CD4-positive, alpha-beta T cell treated with Interleukin-6 for 4 hours (primary cell): ENCODE measurements at places on chromosomes 2 and 18.
A peak's percentile ranks its signal among the peaks of the same experiment; 100 is the strongest.

DNA sequence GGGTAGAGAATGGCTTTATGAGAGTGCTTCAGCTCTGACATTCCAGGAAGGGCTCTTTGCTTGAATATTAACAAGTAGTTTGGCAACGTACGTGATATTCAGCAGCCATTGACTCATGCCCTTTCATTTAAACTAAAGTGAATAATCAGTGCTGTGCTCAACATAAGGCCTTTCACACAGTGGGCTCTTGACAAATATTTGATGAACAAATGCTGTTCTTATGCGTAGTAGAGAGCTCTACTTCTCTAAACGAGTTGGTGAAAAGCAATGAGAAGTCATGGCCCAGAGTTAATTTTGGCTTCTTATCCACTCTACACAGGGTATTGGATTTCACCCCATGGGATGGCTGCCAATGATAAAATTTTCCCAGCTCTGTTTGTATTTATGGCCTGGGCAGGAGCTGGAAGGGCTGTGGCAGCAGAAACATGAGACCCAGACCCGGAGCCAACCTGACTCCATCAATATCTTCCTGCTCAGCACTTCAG, 338.9 kb downstream of the CCDC85A start:
- DNase-seq: no peak

DNA sequence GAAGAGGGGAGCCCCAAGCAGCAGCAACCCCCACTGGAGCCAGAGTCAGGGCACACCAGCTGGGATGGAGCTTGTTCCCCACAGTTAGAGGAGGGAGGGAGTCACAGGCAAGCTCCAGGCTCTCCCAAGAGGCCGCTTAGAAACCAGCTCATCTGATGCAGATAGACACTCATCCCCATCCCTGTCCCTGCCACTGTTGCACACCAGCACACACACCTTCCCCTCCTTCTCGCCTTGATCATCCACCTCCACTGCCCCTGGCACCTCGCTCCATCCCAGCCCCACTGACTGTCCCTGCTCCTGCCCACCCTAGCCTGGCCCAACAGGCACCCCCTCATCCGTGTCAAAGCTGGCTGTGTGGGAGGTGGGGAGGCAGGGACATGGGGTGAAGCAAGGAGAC, 1.5 kb upstream of the RUFY4 start:
- no peak for DNase-seq

GRCh38 chr2:98773169-98773568, 42.2 kb upstream of the MGAT4A start:
- no peak for DNase-seq

- DNase-seq: no peak
Measured at GRCh38 chr2:230564805-230565779, 147.6 kb upstream of the CAB39 start.

- peak; percentile 74 for DNase-seq
Measured at GRCh38 chr2:24920098-24920808, at the start of gene ADCY3. Gene ADCY3 (minus strand): TSS chr2:24920237. CDS start chr2:24918987, 1,250 bp downstream.

DNA sequence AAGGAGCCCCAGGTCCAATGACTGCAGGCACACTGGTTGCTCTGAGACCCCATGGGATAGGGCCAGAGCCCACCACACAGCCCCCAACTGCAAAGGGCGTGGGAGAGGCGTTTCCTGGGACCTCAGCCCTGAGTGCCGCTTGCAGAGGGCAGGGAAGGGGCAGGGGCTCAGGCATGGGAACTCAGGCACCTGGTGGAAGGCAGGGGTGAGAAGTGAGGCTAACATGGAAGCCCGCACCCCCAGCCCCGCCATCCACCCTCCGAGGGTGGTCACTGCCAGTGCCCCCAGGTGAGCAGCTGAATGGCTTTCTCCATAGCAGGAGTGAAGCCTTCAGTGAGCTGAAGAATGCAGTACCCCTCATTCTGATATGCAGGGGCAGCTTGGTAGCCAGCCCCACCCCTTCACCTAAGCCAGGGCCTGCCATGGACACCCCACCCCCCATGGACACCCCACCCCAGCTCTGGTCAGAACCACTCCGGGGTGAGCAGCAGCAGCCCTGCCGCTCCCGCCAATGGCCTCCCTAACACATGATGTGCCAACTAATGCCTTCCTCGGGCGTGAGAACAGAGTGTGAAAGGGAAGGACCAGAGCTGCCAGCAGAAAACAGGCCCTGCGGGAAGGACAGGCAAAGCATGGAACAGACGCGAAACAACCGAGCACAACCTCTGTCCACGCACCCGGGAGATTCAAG, 6.6 kb downstream of the KIF1A start:
- no peak for DNase-seq

DNA sequence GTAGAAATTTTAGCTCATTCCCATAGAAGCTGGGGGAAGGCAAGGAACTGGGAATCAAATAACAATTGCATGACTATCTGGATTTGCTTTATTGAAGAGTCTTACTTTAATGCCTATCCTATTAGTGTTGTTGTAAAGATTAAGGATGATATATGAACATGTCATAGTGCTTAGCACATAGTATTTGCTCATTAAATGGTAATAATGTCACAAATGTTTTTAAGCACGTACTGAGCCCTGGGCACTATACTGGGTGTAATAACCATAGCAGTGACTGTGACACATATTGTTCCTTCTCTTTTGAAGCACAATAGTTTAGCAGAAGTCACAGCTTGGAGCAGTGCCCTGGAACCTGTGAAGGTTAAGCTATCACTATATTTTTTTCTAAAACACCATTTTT, 47.2 kb upstream of the DTNB start:
- DNase-seq: no peak

- no peak for DNase-seq
Measured at GRCh38 chr2:85540133-85540648, 1.2 kb downstream of the MAT2A start.

DNA sequence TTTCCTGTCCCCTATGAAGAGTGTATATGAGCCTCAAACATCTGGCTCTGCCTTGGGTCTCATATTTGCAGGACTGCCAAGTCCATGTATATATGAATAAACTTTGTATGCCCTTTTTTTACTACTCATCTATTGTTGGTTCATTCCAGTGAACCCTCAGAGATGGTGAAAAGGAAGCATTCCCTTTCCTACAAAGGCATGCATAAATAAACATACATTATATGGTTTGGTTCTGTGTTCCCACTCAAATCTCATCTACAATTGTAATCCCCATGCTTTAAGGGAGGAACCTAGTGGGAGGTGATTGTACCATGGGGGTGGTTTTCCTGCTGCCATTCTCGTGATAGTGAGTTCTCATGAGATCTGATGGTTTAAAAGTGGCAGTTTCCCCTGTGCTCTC, 534.2 kb downstream of the SPAG16 start:
- DNase-seq: no peak

- DNase-seq: no peak
Measured at GRCh38 chr2:177466337-177467195, 74.0 kb downstream of the AGPS start.

GRCh38 chr2:66532972-66533868, 98.3 kb downstream of the MEIS1 start:
- no peak for DNase-seq
